Breast epithelium (tissue), 4 donors: ENCODE measurements at places on chromosomes 7 and 10. TPM values are rescaled to one million over a fixed set of nuclear protein-coding genes. Genes with fewer than 3 reads are reported as not detected.

DNA sequence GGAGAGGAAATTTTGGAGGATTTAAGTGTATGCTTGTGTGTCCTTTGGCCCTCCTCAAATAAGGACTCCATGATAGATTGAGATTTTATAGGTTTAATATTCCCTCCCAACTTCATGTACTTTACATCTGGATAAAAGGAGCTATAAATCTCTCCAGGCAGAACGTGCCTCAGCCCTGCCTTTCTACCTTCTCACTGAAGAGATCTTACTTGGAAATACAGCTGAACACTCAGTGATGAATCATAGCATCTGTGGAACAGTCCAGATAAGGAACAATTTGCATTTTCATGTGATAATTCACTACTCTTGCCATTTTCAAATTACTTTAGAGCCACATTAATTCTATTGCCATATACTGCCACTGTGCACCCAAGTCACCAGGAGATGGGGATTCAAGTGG is 364.6 kb upstream of the PODXL start:
- H3K27me3 ChIP-seq, result no peaks in the 10 kb centered on the region
- no peak overlapping the region for H3K27ac ChIP-seq
- H3K4me3 ChIP-seq, result no peak overlapping the region
- no peaks in the 10 kb centered on the region for H3K4me1 ChIP-seq

GRCh38 chr10:4807761-4808507 is 18.1 kb upstream of the AKR1E2 start:
- H3K27ac ChIP-seq, result no peak overlapping the region
- no peak for DNase-seq
- H3K4me3 ChIP-seq, result no peak overlapping the region

- H3K36me3 ChIP-seq, result no peaks in the 10 kb centered on the region
- H3K4me3 ChIP-seq, result no peak overlapping the region
- DNase-seq, result no peak
- H3K27ac ChIP-seq, result no peak overlapping the region
Observed at GRCh38 chr7:40721342-40721949, 586.6 kb downstream of the SUGCT start.

The ANKRD30A gene
- 216 TPM for total RNA-seq
